ENCODE measurements at places on chromosomes 7 and 10.

- no peak for DNase-seq
Observed at GRCh38 chr7:78099715-78100394, 301.3 kb downstream of the PHTF2 start.

DNA sequence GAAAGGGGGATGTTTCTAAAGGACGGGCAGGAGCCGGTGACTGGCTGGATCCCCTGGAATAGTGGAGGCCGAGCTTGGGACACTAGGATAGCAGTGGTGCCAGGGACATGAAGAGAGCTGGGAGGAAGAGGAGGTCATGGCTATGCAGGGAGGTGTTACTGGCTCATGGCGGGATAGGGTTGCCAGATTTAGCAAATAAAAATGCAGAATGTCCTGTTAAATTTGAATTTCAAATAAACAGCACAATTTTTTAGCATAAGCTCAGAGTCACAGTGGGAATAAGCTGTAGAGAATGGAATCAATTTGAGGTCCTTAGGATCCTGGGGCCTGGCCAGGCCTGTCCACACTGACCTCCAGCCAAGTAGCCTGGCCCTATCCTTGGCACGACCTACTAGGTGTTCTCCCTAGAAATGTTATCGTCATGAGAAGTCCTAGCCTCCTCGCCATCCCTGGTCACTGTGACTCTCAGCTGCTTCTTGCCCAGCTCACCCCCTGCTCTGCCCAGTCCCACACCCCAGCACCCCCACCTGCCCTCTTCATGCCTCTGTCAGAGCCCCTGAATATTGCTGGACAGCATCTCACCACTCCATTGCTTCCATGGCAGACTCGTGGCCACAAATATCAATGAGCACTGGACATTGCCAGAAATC is 7.6 kb upstream of the KCP start:
- no peak for DNase-seq

GRCh38 chr7:79359827-79360226 is 93.6 kb downstream of the MAGI2 start:
- DNase-seq = no peak

DNA sequence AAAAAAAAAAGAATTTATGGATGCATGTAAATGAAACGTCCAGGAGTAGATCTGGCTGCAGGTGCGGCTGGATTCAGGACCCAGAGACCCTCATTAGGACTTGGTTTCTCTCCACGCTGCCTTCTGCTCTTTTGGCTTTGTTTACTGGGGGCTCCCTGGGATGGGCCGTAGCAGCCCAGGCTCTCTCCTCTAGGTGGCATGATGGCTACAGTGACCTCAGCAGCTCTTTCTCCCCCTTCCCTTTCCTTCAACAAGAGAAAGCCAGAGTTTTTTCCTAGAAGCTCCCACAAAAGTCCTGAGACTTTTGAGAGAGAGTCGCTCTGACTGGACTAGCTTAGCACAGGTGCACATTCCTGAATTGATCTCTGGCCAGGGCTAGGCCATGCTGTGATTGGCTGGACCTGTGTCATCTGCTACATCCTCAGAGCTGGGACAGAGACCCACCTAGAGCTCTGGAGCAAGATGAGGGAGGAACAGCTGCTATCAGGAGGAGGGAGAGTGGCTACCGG is 67.8 kb upstream of the PDCD4 start:
- no peak for DNase-seq

DNA sequence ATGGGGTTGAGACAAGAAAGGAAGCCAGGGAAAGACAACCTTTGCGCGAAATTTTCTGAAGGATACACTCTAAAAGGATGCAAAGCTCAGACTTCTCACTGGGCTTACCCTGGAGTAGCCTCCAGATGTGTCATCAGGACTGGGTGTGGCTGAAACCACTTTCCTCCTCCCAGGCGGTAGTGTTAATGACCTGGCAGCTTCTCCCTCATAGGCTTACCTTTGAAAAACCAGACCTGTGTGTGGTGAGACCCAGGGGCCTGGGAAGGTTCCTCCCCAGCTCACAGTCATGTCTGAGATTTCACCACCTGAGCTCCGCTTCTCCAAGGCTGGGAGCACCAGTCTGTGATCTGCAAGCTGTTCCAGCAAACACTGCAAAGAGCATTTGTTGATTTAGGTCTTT is 93.7 kb downstream of the EPC1 start:
- no peak for DNase-seq

DNA sequence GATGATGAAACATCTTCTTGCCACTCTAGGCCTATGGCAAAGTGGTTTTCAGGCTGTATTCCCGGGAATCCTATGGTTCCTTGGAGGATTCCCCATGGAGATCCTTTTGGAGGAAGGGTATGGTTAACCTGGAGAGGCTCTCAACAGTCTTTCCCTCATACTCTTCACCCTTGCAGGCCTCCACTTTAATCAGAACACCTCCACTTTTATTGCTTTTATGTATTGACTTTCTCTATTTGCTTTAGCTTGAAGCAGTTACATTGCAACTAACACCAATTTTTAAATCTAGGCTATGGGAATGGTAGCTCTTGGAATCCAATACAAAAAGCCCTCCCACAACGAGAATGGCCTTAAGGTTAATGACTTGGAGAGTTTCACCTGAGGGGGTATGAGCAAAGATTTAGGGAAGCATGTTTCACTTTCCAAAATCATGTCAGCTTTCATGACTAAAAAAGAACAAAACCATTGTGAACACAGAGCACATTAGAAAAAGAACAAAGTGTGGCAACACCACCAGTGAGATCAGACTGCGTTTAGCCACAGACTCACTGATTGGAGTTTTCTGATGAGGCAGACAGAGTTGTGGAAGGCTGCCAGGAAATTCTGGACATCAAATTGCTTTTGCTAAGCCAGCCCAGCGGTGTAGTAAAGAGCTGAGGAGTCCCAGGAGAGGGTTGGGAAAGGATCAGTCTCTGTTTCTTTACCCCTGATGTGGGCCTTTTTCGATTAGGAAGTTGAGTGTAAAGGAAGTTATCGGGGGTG is 130.4 kb upstream of the BMPER start:
- no peak for DNase-seq

DNA sequence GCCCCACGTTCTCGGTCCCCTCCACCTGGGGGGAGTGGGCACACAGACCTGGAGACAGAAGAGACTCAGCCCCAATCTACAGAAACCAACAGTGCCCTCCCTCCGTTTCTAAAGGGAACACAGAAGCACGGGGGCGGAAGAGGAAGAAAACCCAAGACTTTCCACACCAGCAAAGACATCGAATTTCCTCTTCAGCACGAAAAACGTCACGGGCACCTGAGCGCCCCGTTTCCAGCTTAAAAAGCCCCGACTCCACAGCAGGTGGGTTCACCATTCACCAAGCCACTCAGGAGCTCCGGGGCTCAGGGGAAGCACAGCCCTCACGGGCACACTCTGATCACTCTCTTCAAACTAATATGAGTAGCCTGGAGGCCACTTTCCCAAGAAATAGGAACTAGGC is 19.6 kb downstream of the NUDT1 start:
- no peak for DNase-seq

Measured in stimulated activated CD4-positive, alpha-beta T cell treated with anti-CD3 and anti-CD28 coated beads, Interleukin-1b, Interleukin-23, amount 100 ng/mL, for 24 hours (primary cell).